Smooth muscle cell of trachea (primary cell): ENCODE measurements at places on chromosomes 12 and 14. TPM values are rescaled to one million over a fixed set of nuclear protein-coding genes. Genes with fewer than 3 reads are reported as not detected.

MSRB3 gene
- 37.1 TPM in 2 replicates for total RNA-seq

RBP5 gene
- total RNA-seq, result 0.33 TPM in 1 of 2 replicates, not detected in the other

GPR65 gene
- under 0.01 TPM in 1 of 2 replicates, not detected in the other for total RNA-seq

AQP2 gene
- total RNA-seq, result not detected in 2 replicates

DIABLO gene
- total RNA-seq, result 79.4 and 83.3 TPM in 2 replicates

FAM186B gene
- 0.29 and 0.99 TPM in 2 replicates for total RNA-seq

CCDC38 gene
- total RNA-seq, result not detected in 2 replicates

FAM222A gene
- 0.15 and 0.33 TPM in 2 replicates for total RNA-seq

STAC3 gene
- total RNA-seq, result 1.3 TPM in 1 of 2 replicates, not detected in the other

PLEK2 gene
- 3.0 and 6.7 TPM in 2 replicates for total RNA-seq

GPRC5D gene
- 0.15 TPM in 1 of 2 replicates, not detected in the other for total RNA-seq

OTOGL gene
- total RNA-seq, result under 0.01 and 0.29 TPM in 2 replicates

C12orf56 gene
- total RNA-seq, result 1.9 and 2.0 TPM in 2 replicates

BHLHE41 gene
- 0.87 and 3.1 TPM in 2 replicates for total RNA-seq

FSCB gene
- total RNA-seq, result under 0.01 TPM in 1 of 2 replicates, not detected in the other

THTPA gene
- total RNA-seq, result 15.3 and 35.7 TPM in 2 replicates

KRT78 gene
- total RNA-seq, result not detected in 2 replicates

TMEM119 gene
- 388 and 611 TPM in 2 replicates for total RNA-seq

LRRK2 gene
- 12.1 and 15.3 TPM in 2 replicates for total RNA-seq

TAMALIN gene
- 15.9 and 19.8 TPM in 2 replicates for total RNA-seq

ACVRL1 gene
- 148 and 164 TPM in 2 replicates for total RNA-seq

CBLN3 gene
- total RNA-seq, result 4.1 and 11.4 TPM in 2 replicates

HOXC5 gene
- 0.33 TPM in 1 of 2 replicates, not detected in the other for total RNA-seq

NEK9 gene
- total RNA-seq, result 77.7 and 165 TPM in 2 replicates

EVL gene
- total RNA-seq, result 27.0 and 33.9 TPM in 2 replicates

SAMD15 gene
- 1.2 and 3.3 TPM in 2 replicates for total RNA-seq

CCDC85C gene
- total RNA-seq, result 5.0 and 6.8 TPM in 2 replicates

MMP17 gene
- total RNA-seq, result 11.2 and 26.1 TPM in 2 replicates

CATSPERB gene
- not detected in 2 replicates for total RNA-seq

EEF1AKMT3 gene
- total RNA-seq, result 9.3 and 10.3 TPM in 2 replicates

SCNN1A gene
- total RNA-seq, result under 0.01 TPM in 1 of 2 replicates, not detected in the other

KRT75 gene
- total RNA-seq, result not detected in 2 replicates

GPRC5A gene
- total RNA-seq, result 3.1 and 10.3 TPM in 2 replicates

SIX6 gene
- total RNA-seq, result not detected in 2 replicates
